Lung microvascular endothelial cell (primary cell): ENCODE measurements at places on chromosomes 5 and 9.

DNA sequence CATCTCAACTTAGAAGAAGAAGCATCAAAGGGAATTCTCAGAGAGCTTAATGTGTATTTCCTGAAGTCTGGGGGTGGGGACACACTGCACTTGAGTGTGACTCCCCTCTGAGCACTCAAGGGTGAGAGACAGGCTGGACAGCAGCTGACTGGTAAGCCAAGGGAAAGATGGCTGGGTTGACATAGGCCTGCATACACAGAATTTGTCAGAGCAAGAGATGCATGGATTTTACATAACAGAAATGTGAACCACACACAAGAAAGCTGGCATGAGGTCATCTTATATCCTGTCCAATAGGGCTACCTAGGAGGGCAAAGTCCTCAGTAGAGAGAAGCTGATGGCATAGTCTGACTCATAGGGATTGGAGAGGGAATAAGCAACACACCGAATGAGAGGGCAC lies 114.3 kb upstream of the EPB41L4A start:
- no peak for DNase-seq

GRCh38 chr9:120946259-120946658 lies 19.7 kb upstream of the TRAF1 start:
- peak; percentile 67 for DNase-seq

- DNase-seq, result no peak
Observed at GRCh38 chr9:99472240-99472915, 250.3 kb downstream of the SEC61B start.

GRCh38 chr9:95496687-95497086 lies 20.1 kb downstream of the PTCH1 start:
- no peak for DNase-seq

DNA sequence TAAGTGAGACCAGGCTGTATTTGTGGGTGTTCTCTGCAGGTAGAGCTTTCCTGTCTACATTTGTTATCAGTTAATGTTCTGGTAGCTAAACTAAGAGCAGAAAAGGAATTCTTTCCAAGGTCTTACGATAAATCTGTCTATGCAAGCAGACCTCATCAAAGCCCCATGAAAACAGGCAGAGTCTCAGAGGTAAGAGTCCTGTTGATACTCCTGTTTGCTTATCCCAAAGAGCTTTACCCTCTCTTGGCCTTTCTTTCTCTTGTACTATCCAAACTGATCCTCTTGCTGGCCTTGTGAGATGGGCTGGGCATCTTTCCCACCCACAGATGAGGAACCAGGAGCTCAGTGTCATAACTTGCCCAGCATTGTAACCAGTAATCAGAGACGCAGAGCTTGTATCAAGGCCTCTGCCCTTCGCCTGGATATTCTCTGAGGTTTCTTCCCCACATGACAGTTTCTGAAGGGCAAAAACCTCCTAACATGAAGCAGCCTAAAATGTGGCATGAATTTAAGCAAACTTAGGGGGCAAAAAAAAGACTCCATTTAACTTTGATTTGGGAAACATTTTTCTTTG lies 33.5 kb downstream of the PRKACG start:
- DNase-seq, result no peak

DNA sequence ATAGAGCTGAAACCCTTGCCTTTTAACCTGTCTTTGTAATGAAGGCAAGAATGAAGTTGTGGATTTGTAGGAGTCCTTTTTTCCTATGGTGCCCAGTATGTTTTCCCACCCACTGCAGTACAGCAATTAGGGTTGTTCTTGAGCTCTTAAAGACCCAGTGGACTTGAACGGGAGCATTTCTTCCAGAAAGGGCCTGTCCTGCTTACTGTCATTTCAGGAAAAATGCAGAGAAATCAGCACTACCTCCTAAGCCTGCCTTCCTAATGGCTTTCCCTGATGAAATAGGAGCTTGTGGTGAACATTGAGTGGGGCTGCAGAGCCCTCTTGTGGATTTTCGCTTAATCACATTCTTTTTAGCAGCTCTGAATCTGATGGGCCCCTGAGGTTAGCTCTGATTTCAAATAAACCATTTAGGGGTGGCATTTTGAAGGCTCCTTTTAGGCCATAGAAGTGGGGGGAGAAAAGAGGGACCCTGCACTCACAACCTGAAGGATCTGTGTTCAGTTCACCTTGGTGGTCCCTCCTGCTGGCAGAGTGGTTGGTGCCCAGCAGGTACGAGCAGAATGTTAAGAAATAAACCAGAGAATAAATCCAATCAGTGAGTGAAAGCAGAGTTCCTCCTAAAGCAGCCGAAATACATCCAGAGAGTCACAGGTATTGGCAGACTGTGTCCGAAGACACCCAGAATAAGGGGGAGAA lies 188.0 kb upstream of the KLF9 start:
- DNase-seq, result peak; percentile 88

DNA sequence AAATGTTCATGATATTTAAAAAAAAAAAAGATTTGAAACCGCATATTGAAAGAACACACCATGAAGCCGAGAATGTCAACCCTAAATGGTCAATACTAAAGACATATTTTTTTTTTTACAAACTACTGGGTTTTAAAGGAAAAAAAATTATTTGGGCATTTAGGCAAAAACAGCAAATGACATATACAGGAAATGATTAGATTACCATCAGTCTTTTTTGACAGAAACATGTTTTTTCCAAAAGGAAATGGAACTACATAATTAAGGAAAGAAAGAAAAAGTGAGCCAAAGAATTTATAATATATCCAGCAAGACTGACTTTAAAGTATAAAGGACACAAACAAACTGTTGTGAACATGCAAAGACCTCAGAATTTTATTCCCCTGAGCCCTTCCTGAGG lies 56.7 kb downstream of the RALGPS1 start:
- peak; percentile 65 for DNase-seq

DNA sequence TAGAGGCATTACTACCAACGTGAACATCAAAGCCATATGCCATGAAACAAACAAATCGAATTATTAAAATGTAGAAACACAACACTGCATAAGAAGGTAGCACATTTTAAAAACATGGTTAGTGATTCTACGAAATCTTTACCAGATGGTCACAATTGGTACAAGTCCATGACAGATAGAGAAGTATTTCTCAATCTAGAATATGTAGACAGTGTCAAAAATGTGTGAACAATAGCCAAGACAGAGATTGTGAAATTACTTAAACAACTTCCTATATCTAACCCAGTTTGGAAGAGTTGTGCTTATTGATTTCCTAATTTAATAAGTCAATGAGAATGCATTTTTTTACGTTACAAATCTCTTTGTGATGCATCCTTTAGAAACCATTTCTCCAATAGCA lies 1121.6 kb downstream of the MAT2B start:
- DNase-seq, result no peak

GRCh38 chr9:110746211-110746930 lies 77.8 kb downstream of the MUSK start:
- no peak for DNase-seq
